A549 treated with Mapracorat at 1 μM for 4 hours (cell line): ENCODE measurements at places on chromosomes 3 and 15. TPM values are rescaled to one million over a fixed set of nuclear protein-coding genes. Genes with fewer than 3 reads are reported as not detected.

ACOX2 gene
- total RNA-seq, result 5.9 to 9.8 TPM (median 7.6 TPM) in 5 replicates

COL6A5 gene
- total RNA-seq, result 0.05 TPM in 1 of 5 replicates, not detected in the others

FGF12 gene
- total RNA-seq, result 0.44 to 1.1 TPM (median 0.68 TPM) in 5 replicates

IL5RA gene
- total RNA-seq, result not detected in 5 replicates

KLHL40 gene
- total RNA-seq, result not detected in 5 replicates

GPR156 gene
- 0.35 to 0.56 TPM (median 0.44 TPM) in 5 replicates for total RNA-seq
